ENCODE measurements at places on chromosomes 2 and 18. TPM values are rescaled to one million over a fixed set of nuclear protein-coding genes. Genes with fewer than 3 reads are reported as not detected.
A peak's percentile ranks its signal among the peaks of the same experiment; 100 is the strongest.

Gene CPO
- not detected for total RNA-seq

Gene MALL
- total RNA-seq: 2.6 TPM

DNA sequence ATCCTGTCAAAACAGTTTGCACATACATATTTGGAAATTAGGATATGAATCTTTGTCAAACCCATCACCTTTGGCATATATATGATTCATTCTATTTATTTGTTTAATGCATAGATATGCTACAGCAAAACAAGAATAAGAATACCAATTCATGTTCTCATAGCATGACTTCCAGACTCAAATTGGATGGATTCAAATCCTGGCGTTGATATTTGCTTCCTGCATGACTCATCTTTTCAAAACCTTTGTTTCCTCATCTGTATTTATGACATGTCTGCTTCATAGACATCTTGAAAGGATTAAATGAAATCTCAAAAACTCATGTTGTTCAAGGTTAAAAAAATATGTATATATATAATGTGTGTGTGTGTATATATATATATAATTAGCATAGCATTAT lies 261.3 kb downstream of the MBD5 start:
- no peak for DNase-seq

GRCh38 chr18:61535401-61535800 lies 202.2 kb downstream of the CDH20 start:
- DNase-seq: no peak

GRCh38 chr2:128472789-128473174 lies 154.1 kb upstream of the HS6ST1 start:
- no peak for DNase-seq

DNA sequence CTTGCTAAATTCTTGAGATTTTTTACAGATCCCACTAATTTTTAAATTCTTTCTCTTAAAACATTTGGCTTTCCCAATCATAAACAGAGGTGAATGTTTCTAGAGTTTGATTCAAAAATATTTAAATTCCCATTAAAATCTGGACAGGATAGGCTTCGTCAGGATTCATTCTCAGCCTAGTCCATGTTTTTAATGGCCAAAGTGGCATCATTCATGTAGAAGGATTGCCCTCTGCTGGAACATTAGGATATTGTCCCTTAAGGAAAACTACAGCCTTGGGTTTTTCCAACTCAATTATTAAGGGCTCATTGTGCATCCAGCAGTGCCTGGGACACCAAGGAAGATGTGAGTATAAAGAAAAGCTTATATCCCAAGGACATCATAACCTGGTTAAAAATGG lies 71.7 kb downstream of the TPGS2 start:
- peak; percentile 22 for DNase-seq

DNA sequence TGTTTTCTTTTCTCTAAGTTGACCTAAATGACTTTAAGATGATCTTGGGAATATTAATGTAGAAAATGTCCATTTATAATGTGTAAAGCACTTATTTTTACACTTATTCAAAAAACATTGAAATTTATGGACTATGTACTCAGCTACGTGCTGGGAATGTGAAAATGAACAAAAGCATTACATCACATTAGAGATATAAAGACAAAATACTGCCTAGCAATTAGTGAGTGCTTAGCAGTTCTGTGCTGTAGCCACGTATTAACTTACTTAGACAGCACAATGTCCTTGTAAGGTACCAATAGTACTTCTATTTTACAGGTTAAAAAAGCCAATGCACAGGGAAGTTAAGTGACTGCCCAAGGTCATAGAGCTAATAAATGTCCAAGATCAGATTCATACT lies 103.8 kb upstream of the TTN start:
- DNase-seq: no peak

Measured in endothelial cell (in vitro differentiated cells).